ENCODE measurements at places on chromosomes 11 and 22. TPM values are rescaled to one million over a fixed set of nuclear protein-coding genes. Genes with fewer than 3 reads are reported as not detected.
A peak's percentile ranks its signal among the peaks of the same experiment; 100 is the strongest.

RCOR2 gene
- 0.45 TPM for total RNA-seq

OR5A2 gene
- total RNA-seq, result not detected

MORC2 gene
- 24.7 TPM for total RNA-seq

POLR3H gene
- total RNA-seq, result 55.4 TPM

SLC22A9 gene
- total RNA-seq, result not detected

MRGPRX3 gene
- 0.21 TPM for total RNA-seq

NUDT8 gene
- total RNA-seq, result 18.1 TPM

CLTCL1 gene
- 8.3 TPM for total RNA-seq

KCNQ1OT1 gene
- 2.5 TPM for total RNA-seq

DNA sequence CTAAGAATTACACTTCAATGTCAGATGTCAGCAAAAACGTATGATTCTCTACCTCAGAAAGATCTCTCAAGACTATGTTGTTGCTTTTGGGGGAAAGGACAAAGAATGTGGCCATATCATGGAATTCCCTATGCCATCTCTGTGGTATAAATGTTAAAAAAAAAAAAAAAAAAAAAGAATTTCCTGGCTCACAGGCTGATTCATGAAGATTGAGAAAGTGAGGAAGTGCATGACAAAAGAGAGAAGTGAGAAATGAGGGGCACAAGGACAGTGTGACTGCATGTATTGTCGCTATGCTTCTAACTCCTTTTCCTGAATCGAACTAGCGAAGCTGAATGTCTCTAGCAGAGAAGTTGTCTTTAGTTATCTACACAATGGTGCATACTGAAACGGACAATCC lies 80.6 kb upstream of the CARD18 start:
- no peak overlapping the region for H3K4me3 ChIP-seq
- H3K4me1 ChIP-seq, result peaks cover 6% of the 10 kb centered on the region
- no peak for DNase-seq
- no peak overlapping the region for H3K27ac ChIP-seq
- H3K27me3 ChIP-seq, result no peaks in the 10 kb centered on the region

- no peak overlapping the region for H3K4me3 ChIP-seq
- H3K36me3 ChIP-seq, result no peaks in the 10 kb centered on the region
- H3K27me3 ChIP-seq, result no peaks in the 10 kb centered on the region
- DNase-seq, result peak; percentile 24
- H3K27ac ChIP-seq, result no peak overlapping the region
Measured at GRCh38 chr11:8365216-8365941, 101.7 kb upstream of the LMO1 start.

GRCh38 chr11:398826-399225 lies 4.8 kb downstream of the PKP3 start:
- no peak overlapping the region for H3K27ac ChIP-seq
- H3K27me3 ChIP-seq, result no peaks in the 10 kb centered on the region
- peaks cover 8% of the 10 kb centered on the region for H3K36me3 ChIP-seq
- no peak overlapping the region for H3K4me3 ChIP-seq
- no peak for DNase-seq
- peaks cover 13% of the 10 kb centered on the region for H3K4me1 ChIP-seq

- no peak overlapping the region for H3K27ac ChIP-seq
- H3K4me3 ChIP-seq, result no peak overlapping the region
- no peaks in the 10 kb centered on the region for H3K36me3 ChIP-seq
- H3K4me1 ChIP-seq, result no peaks in the 10 kb centered on the region
- DNase-seq, result no peak
- no peaks in the 10 kb centered on the region for H3K27me3 ChIP-seq
Measured at GRCh38 chr11:100777736-100778135, 90.6 kb downstream of the ARHGAP42 start.

GRCh38 chr22:30753701-30754100 lies 59.0 kb downstream of the OSBP2 start:
- no peak overlapping the region for H3K4me3 ChIP-seq
- no peaks in the 10 kb centered on the region for H3K27me3 ChIP-seq
- no peak overlapping the region for H3K27ac ChIP-seq
- DNase-seq, result no peak
- no peaks in the 10 kb centered on the region for H3K36me3 ChIP-seq

DNA sequence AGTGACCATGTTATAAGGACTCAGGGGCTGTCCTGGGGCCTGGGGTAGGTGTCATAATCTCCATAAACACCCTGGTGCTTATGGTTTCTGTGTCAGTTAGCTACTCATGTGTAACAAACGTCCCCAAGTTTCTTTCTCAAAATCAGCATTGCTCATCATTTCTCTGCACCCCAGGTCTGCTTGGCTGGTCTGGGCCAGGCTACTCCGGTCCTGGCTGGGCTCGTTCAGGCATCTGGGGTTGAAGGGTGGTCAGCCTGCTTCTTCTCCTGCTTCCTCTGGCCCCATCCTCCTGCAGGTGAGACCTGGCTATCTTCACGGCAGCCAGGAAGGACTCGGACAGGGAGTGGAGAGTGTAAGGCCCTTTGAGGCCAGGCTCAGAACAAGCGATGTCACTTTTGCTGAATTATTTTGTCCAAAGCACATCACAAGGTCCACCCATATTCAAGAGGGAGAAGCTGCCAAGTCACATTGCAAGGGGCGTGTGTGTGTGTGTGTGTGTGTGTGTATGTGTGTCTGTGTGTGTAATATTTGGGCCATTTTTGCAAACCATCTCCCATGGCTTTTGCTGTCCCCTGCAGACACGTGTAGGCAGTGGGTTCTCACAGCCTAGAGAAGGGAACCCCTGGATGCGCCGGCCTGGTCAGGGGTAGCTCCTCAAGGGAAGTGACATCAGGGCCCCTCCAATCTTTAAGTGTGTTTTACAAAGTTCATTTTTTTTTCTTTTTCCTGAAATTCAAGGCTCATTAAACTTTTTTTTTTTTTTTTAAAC lies 535.8 kb downstream of the TBC1D22A start:
- no peak for DNase-seq
- H3K27me3 ChIP-seq, result no peaks in the 10 kb centered on the region
- H3K27ac ChIP-seq, result no peak overlapping the region
- H3K4me1 ChIP-seq, result no peaks in the 10 kb centered on the region
- no peak overlapping the region for H3K4me3 ChIP-seq

DNA sequence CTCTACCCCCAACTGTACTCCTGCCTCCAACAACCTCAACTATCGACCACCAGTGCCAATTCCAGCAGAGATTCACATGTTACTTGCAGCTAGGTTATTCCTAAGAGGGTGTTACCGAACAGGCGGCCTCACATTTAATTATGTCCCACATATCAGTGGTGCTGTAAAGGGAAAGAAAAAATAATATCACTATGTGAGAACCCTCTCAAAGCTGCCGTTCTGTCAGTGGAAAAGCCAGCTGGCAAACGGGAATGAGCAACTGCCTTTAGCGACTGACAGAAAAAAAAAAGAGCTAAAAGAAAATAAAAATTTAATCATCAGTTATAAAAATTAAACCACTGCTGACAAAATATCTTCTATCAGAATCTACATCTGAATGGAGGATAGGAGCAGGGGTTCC lies 270.8 kb upstream of the NARS2 start:
- no peak overlapping the region for H3K4me3 ChIP-seq
- no peaks in the 10 kb centered on the region for H3K36me3 ChIP-seq
- no peak overlapping the region for H3K27ac ChIP-seq

- DNase-seq, result no peak
- H3K4me1 ChIP-seq, result no peaks in the 10 kb centered on the region
- no peaks in the 10 kb centered on the region for H3K27me3 ChIP-seq
Measured at GRCh38 chr11:1271002-1271401, 38.4 kb downstream of the TOLLIP start.

DNA sequence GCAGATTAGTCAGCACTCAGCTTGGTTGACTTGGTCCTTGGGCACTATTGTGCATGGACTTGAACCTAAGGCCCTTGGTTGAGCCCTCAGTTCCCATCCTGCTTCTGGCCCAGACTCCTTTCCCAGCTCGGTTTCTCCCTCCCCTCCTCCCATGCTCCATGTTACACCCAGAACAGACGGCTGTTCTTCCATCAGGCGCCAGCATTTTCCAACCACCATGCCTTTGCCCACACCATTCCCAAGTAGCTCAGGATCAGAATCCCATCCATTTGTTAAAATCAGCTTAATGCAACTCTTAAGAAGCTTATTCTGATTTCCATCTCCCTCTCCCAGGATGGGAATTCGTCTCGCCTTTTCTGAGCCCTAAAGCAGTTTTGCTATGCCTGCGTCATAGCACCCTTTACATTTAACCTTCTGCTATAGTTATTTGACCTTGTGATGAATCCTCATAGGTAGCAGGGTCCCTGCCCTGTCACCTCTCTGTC lies 110.7 kb downstream of the MICAL2 start:
- H3K36me3 ChIP-seq, result peaks cover 65% of the 10 kb centered on the region
- DNase-seq, result no peak
- peaks cover 80% of the 10 kb centered on the region for H3K4me1 ChIP-seq
- H3K4me3 ChIP-seq, result no peak overlapping the region

GRCh38 chr22:50031189-50032091 lies 18.9 kb upstream of the IL17REL start:
- H3K4me1 ChIP-seq, result peaks cover 10% of the 10 kb centered on the region
- peaks cover 80% of the 10 kb centered on the region for H3K27me3 ChIP-seq
- no peak overlapping the region for H3K27ac ChIP-seq
- no peak overlapping the region for H3K4me3 ChIP-seq

DNA sequence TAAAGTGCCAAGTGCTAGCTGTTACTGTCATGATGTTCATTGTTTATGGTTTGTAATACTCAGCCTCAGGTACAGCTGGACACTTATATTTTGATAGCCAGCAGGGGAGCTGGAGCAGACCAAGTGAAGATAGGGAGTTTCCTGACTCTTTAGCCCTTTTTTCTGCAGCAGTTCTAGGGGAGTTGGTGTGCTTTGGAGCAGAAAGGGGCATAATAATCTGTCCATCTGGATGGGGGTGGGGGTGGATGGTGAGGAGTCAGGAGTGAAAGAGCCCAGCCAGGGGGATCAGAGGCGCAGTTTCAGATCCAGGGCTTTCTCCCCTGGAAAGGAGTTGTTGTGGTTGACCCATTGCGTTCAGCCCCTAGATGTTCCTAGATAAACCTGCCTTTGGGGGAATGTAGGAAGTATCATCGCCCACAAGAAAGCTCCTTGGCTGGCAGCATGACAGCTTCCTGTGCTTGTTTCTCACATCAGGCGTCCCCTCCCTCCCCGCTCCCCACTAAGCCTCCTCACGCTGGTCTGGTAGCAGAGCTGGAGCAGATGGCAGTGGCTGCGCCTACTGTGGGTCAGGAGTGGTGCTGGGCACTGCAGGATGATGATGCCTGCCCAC lies 41.9 kb downstream of the MED15 start:
- H3K4me3 ChIP-seq, result no peak overlapping the region
- H3K27me3 ChIP-seq, result no peaks in the 10 kb centered on the region
- H3K36me3 ChIP-seq, result peaks cover 47% of the 10 kb centered on the region
- DNase-seq, result no peak
- peak overlapping the region; percentile 88 for H3K27ac ChIP-seq
- peaks cover 70% of the 10 kb centered on the region for H3K4me1 ChIP-seq

DNA sequence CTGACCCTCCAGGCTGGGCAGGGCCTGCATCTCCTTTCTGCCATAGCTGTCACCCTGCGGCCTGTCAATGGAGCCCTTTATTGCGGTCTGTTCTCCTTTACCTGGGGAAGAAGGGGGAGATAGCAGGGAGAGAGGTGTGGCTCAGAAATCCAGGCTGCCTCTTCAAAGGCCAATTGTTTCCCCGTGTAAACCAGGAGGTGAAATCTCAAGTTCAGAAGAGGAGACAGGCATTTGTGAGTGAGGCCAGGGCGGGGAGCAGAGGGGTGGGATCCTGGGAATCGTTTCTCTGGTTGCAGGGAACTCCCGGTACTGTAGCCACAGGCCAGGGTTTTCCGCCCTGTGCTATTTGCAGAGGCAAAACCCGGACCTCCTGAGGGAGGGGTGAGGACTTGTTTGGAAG lies 9.1 kb downstream of the DCPS start:
- H3K4me1 ChIP-seq, result peaks cover 5% of the 10 kb centered on the region
- H3K27me3 ChIP-seq, result no peaks in the 10 kb centered on the region
- H3K4me3 ChIP-seq, result no peak overlapping the region
- no peak for DNase-seq
- H3K36me3 ChIP-seq, result peaks cover 4% of the 10 kb centered on the region

- H3K4me1 ChIP-seq, result no peaks in the 10 kb centered on the region
- no peak for DNase-seq
- no peaks in the 10 kb centered on the region for H3K27me3 ChIP-seq
- H3K27ac ChIP-seq, result no peak overlapping the region
- H3K36me3 ChIP-seq, result no peaks in the 10 kb centered on the region
Measured at GRCh38 chr22:49140911-49141665, 686.6 kb downstream of the BRD1 start.

DNA sequence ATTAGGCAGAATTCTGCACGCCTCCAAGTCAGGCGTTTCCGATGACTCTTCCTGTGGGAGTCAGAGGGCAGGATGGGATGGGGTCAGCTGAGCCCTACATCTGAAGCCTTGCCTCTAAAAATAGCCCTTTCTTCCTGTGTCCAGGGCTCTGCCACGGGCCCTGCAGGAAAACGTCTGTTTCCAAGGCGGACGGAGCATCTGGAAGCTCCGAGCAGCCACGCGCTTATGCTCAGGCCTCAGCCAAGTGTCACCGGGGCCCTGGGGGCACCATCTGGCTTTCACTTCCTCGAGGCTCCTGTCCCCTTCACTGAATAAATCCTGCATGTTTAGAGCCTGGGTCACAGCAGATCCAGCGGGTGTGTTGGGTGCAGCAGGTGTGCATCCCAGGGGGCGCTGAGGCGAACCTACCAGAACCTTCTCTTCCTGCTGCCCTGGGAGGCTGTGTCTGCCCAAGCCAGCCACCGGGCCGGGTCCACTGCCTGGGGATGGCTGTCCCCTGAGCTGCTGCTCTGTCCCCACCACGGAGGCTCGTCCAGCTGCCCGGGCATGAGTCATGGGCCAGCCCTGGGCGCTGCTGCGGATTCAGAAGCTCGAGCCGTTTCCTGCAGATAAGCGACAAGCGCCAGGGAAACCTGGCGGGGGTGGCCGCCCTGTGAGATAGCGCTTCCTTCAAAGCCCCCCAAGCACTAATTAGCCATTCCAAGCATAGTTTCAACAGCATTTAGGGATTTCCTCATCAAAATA lies 32.0 kb upstream of the LINC01488 start:
- peaks cover 22% of the 10 kb centered on the region for H3K27me3 ChIP-seq
- DNase-seq, result peak; percentile 72
- H3K4me3 ChIP-seq, result no peak overlapping the region
- H3K36me3 ChIP-seq, result no peaks in the 10 kb centered on the region

- H3K27me3 ChIP-seq, result no peaks in the 10 kb centered on the region
- no peak overlapping the region for H3K27ac ChIP-seq
- no peaks in the 10 kb centered on the region for H3K4me1 ChIP-seq
- DNase-seq, result no peak
- H3K36me3 ChIP-seq, result no peaks in the 10 kb centered on the region
Measured at GRCh38 chr11:30447058-30447640, 124.2 kb downstream of the ARL14EP start.

DNA sequence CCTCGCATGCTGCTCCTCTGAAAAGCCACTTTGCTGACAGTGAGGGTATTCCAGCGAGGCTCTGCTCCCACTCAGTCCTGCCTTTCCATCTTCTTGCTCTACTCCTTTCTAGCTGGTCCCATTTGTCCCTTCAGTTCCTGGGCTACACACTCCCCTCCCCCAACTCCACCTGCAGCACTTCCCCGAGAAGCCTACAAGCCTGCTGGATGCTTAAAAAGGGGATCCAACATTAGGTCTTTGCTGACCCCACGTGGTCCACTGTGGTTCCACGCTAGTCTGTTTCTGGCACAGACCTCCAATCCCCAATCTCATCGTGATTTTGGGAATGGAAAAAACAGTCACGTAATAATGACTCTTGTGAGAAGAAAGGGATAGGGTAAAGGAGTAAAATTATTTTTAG lies 121.6 kb upstream of the SNX19 start:
- H3K36me3 ChIP-seq, result no peaks in the 10 kb centered on the region
- DNase-seq, result no peak
- no peak overlapping the region for H3K4me3 ChIP-seq
- no peak overlapping the region for H3K27ac ChIP-seq

Data from left lung (tissue), 14 donors.